CD4-positive, CD25-positive, alpha-beta regulatory T cell (primary cell): ENCODE measurements at places on chromosomes 4 and X. TPM values are rescaled to one million over a fixed set of nuclear protein-coding genes. Genes with fewer than 3 reads are reported as not detected.

Gene SLC6A14
- not detected for total RNA-seq

Gene CENPI
- 1.1 TPM for total RNA-seq

Gene GLA
- 32.7 TPM for total RNA-seq

Gene SPANXC
- not detected for total RNA-seq

GRCh38 chr4:47942081-47942819 is 27.9 kb upstream of the NFXL1 start:
- no peak overlapping the region for H3K27ac ChIP-seq
- peaks cover 6% of the 10 kb centered on the region for H3K27me3 ChIP-seq
- no peak overlapping the region for H3K4me3 ChIP-seq
- DNase-seq: no peak

DNA sequence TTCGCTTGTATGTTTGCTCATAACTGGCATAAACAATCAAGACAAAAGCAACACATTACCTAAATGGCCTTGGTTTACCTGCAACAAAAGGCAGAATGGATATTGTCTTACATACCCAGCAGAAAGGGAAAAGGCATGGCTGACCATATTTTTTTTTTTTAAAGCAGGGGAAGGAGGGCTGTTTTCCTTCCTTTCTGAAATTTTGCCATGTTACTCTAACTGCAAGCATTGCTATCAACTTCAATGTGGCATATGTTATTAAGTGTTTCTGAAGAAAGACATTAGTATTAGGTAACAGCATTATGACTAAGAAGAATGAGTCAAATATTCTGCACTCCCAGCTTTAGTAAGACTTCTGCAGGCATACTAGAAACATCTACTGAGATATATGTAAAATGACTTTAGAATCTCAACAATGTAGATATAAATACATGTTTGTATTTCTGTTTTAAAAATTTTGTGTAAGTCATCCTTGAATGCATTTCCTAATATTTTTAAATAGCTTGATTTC is 512.6 kb upstream of the FAM241A start:
- H3K4me1 ChIP-seq: no peaks in the 10 kb centered on the region
- no peak overlapping the region for H3K27ac ChIP-seq
- DNase-seq: no peak
- no peaks in the 10 kb centered on the region for H3K36me3 ChIP-seq
- no peaks in the 10 kb centered on the region for H3K27me3 ChIP-seq
- H3K4me3 ChIP-seq: no peak overlapping the region
